Astrocyte of the spinal cord (primary cell): ENCODE measurements at places on chromosomes 11 and 22.

DNA sequence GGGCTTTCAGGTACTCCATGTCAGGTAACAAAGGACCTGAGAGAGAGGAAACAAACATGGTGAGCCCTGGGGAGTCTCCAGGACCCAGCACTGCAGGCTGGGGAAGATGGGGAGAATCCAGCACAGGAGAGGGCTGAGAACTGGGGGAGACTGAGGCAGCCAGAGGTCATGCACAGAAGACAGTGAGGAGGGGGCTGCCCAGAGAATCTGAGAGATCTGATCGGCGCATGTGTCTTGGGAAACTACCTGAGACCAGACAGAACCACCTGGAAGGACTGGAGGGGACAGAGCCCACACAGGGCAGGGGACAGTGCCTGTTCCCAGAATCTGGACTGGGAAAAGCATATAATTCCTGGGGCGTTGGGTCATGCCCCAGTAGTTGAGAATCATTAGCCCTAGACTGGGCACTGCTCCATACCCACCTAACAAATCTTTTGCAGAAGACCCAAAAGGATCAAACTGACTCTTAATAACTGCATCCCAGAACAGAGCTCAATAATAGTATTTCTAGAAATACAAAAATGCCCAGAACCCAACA, 20.0 kb upstream of the COMT start:
- DNase-seq = no peak

DNA sequence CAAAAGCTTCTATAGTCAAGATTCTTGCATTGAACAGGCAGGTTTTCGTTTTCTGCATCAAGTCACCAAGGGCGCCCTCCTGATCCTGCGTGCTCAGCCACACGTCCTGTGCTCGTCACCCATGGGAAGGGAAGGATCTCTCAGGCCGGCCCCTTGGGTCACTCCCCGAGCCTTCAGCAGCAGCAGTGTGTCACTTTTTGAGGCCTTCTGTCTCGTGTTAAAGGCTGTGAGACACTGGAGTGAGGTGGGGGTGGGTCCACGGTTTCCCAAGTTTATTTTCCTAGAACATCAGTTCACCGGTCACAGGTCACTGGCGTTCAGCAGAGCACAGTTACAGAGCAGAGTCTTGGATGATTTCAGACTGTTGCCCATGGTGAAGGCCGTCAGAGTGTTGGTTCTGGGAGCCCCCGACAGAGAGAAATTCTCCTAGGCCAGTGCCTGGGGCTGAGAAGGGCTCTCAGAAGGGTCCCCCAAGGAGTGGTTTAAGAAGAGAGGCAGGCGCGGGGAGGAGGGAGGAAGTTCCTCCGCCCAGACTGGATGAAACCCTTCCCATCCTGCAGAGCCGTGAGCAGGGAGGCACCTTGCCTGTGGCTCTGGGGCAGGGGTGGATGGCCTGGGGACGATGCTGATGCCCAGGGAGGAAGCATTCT, 13.5 kb upstream of the ADORA2A start:
- DNase-seq = no peak

- peak; percentile 75 for DNase-seq
Measured at GRCh38 chr11:112128483-112129121, 35.3 kb downstream of the IL18 start.

DNA sequence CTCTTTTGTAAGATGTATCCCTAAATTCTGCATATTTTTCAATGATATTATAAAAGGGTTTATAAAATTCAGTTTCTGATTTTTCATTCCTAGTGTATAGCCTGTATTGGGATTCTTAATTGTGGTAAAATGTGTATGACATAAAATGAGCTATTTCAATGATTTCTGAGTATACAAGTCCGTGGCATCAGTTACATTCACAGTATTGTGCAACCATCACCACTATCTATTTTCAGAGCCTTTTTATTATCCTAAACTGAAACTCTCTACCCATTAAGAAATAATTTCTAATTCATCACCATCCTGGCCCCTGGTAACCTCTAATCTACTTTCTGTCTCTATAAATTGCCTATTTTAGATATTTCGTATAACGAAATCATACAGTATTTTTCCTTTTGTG, 39.8 kb downstream of the EIF3F start:
- DNase-seq = no peak

- DNase-seq = peak; percentile 41
Measured at GRCh38 chr11:17743808-17744119, 9.2 kb downstream of the KCNC1 start.

DNA sequence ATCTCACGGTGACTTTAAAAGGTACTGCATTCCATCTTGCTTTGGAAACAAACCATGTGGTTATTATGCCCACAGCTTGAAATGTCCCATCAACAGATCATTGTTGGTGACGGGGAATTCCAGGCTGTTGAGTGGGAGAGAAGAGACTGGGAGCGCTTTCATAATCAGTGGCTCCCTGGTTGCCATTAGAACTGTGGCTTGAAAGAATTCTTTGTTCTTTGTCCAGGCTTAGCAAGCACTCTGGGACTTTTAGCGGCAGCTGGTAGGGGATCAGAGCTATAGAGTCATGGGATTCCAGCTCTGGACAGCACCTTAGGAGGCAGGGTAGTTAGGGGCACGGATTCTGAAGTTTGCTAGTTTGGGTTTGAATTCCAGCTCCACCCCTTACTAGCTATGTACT, 22.0 kb downstream of the MMP20 start:
- peak; percentile 85 for DNase-seq

DNA sequence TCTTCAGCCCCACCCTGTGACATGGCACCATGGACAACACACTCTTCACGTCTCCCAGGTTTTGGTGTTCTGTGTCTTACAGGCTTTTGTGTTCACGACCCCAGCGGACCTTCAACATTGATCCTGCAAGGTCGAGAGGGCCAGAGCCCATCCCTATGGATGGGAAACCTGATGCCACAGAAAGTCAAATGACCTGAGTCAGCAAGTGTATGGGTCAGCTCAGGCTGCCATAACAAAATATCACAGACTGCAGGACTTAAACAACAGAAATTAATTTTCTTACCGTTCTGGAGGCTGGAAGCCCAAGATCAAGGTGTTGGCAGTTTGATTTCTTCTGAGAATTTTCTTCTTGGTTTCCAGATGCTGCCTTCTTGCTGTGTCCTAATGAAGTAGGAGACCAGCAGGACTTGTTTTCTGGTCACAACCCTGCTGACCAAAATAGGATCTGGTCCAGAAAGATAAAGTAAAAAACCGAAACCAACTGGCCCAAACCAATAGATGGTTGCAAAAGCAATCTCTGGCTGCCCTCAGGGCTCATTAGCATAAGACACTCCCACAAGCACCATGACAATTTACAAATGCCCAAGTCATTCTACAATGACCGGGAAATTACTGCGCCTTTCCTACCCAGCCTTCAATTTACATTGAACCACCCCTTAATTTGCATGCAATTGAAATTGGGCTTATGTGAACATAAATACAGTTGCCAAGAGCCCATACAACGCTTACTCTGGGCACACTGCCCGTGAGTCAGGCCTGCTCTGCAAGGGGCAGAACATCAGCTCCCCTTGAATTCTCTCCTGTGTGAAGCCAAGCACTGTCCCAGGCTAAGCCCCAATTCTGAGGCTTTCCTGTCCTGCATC, 113.9 kb downstream of the RPS6KA4 start:
- peak; percentile 14 for DNase-seq

DNA sequence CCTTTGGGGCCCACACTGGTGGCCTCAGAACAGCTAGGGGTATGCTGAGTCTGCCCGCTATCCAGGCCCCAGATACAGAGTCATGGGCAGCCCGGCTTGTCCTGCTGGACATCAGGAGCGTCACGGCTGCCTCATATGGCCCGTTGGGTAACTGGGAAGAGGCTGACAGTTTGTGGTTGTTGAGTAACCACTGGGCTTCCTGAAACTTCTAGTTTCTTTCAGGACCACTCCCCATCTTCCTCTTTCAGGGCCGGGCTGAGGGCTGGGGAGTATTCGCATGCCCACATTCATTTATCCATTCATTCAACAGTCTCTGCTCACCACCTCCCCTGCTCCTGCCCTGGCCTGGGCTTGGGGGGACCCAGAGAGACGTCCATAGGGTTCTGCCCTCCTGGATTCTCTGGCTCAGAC, 13.4 kb upstream of the P2RY2 start:
- no peak for DNase-seq

DNA sequence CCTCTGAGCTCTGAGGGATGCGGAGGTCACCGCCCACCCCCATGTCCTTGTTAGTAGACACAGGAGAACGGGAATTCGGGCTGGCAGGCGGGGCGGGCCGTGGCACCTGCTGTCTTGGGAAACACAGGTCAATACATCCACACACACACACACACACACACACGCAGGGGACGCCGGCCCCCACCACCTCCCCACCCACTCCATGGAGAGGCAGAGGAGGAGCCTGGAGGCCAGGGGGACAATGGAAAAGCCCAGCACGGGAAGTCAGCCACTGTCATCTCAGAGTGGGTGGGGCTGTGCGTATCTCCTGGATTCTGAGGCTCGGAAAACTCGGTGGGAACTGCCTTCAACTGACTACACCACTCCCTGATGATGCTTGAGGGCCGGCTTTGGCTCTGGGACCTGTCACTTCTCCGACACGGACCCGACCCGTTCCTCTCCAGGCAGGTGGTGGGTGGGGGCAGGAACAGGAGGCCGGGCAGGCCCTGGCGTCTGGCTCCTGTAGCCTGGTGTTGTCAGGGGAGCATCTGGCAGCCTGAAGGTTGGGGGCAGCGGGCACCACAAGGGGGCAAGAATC, 18.5 kb upstream of the TMEM184B start:
- DNase-seq = no peak

DNA sequence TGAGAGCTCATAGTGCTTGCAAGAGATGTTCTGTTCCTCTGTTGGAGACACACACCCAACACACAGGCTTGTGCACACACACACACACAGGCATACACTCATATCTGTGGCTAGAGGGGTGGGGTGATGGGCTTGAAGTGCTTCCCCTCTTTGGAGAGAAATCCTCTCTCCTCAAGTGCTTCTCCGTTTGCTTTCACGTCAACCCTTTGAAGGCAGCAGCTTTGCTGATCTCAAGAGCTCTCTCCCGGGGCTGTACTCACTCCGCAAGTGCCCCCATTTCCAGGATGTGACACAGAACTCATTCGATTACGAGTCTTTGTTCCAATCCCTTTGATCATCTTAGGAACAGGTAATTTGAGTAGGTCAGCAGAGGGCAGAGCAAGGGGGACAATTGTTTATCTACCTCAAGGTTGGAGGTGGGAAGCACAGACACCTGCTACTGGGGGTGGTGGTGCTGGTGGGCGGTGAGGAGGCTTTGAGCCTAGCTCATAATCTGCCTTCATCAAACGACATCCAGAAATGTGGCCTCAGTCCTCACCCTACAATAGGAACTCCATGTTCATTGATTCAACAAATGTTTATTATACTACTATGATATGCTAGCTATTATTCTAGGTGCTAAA, 529.8 kb upstream of the CADM1 start:
- no peak for DNase-seq

DNA sequence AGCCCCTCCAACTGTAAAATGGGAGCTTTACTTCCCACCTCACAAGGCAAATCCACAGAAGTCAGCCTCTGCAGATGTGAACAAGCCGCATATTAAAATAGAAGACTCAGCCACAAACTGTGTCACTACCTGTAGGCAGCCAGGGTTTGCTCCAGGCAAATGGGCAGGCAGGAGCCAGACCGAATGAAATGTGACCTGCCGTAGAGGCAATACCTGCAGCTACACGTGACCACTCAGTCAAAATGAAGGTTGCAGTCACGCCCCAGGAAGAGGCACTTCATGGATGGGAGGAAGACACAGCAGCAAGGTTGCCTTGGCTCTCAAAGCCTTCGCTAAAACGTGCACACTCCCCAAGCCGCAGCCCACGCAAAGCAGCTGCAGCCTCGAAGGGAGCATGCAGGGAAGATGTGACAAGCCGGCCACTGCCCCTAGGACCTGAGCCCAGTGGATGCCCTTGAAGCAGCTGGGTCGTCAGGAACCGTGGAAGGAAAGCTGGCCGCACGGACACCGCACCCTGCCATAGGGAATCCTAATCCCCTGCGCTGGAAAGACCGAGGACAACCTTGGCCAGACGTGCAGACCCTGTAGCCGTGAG, 53.1 kb downstream of the SHANK2 start:
- no peak for DNase-seq

DNA sequence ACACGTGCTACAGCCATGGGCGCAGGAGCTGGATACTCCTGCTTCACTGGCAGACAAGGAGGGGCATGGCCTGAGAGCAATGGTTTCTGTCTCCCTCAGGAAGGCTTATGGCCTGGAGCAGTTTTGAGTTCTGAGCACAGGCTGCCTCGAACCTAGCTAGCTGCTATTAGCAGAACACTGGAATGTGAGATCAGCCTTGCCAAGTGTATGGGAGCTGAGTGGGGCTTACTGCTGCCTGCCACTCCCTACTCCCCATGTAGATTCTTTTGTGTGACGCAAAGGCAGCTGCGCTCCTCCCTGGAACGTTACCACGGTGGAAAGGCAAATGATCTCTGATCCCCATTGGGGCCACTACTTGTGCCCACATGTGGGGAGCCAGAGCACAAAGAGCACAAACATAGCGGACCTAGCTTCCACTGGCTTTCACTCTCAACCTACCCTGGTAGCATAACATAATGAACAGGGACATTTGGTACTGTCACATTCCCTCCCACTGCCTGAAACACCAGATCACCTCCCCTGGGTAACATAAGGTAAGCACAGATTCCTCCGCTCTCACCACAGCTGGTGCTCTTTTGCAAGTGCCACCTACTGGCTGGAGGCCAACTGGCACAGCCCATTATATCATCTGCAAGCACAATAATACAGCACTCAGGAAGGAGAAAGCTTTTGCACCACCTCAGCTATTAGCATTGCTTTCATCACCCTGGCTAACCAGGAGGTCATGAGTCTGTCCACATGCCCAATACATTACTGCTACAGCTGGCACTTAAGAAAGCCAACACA, 84.6 kb upstream of the GUCY1A2 start:
- DNase-seq = no peak

- DNase-seq = peak; percentile 84
Measured at GRCh38 chr11:110896358-110896757, 184.1 kb upstream of the ARHGAP20 start.

DNA sequence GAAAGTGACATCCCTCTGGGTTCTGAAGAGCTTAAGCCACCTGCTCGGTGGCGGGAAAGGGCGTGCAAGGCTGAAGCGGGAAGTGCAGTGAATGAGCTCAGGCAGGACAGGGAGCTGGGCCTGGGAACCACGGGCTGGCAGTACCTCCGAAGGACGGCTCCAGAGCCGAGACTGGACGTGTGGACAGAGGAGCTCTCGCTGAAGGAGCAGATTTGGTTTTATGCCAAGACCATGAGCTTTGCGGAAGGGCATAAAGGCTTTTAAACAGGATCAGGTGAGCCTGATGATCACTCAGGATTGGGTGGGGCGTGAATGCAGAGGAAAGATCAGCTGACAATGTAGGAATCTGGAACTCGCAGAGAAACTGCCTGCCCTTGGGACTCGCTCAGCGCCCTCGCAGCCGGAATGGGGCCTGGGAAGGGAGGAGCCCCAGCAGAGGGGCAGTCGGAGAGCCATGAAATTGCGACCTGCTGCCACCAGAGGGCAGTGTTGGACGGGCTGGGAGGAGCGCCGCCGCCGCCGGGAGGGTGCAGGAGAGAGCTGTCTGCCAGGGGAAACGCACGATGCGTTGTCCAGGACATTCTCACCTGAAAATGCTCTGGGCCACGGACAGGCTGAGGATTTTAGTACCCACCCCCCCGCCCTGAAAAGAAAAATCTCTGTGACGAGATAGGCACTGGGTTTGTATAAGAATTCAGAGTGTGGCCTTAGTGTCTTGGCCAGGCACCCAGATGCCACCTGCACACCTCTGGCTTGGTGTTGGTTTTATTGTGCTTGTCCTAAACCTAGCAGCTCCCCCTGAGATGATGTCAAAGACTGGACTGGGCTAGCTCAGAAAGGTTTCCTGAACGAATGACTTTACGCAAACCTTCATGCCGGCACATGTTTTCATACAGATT, 324.4 kb downstream of the NTM start:
- peak; percentile 75 for DNase-seq

- DNase-seq = peak; percentile 86
Measured at GRCh38 chr11:64185175-64185692, 737 bp upstream of the STIP1 start.

GRCh38 chr22:48432781-48433518, 1394.7 kb downstream of the BRD1 start:
- DNase-seq = no peak
